ENCODE measurements at places on chromosomes 3 and 15.
A peak's percentile ranks its signal among the peaks of the same experiment; 100 is the strongest.

DNA sequence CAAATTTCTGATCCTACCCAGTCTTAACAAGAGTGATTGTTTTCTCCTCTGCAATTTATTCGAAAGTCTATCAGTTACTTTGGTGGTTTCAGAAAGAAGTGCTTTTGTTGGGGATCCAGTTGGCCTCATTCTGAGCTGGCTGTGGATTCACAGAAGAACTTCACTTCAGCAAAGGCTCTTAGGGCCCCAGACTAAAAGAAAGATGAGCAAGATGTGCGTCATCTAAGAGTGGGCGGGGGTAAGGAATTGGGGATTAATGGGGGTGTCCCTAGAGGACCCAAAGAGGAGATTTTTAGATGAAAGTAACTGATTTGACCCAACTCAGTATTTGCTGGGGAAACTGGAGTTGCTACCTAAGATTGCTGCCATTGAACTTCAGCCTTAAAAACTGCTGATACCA, 63.9 kb upstream of the TSEN2 start:
- ATAC-seq, result peak; percentile 76

- ATAC-seq, result no peak
These were observed 27.6 kb downstream of the RUBCN start for GRCh38 chr3:197709135-197709534.

DNA sequence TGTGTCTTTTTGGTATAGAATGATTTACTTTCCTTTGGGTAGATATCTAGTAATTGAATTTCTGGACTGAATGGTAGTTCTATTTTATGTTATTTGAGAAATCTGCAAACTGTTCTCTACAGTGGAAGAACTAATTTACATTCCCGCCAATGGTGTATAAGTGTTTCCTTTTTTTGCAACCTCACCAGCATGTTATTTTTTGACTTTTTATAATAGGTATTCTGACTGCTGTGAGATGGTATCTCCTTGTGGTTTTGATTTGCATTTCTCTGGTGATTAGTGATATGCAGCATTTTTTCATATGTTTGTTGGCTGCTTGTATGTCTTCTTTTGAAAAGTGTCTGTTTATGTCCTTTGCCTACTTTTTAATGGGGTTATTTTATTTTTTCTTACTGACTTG, 607.2 kb downstream of the OTOL1 start:
- no peak for ATAC-seq

DNA sequence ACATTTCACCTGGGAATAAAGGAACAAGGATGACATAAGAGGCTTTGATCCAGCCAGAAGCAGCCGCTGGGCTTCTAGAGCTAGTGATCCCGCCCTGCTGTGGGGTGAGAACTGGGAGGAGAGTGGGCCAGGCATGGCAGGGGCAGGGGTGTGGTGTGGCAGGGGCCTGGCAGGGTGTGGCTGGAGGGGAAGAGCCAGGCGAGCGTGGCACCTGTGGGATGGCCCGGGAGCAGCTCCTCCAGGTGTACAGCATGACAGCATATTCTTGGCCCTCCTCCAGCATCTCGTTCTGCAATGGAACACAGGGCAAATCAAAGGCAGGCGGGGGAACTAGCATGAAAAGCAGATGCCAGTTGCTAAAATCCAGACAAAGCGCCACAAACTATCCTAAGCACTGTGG, 35.5 kb downstream of the CYFIP1 start:
- ATAC-seq, result no peak

- ATAC-seq, result no peak
These were observed 165.6 kb upstream of the LINGO1 start for GRCh38 chr15:77798151-77798835.

- no peak for ATAC-seq
These were observed 2.0 kb downstream of the PPM1M start for GRCh38 chr3:52247409-52248164.

GRCh38 chr3:146585156-146585555, 20.0 kb downstream of the PLSCR5 start:
- no peak for ATAC-seq

DNA sequence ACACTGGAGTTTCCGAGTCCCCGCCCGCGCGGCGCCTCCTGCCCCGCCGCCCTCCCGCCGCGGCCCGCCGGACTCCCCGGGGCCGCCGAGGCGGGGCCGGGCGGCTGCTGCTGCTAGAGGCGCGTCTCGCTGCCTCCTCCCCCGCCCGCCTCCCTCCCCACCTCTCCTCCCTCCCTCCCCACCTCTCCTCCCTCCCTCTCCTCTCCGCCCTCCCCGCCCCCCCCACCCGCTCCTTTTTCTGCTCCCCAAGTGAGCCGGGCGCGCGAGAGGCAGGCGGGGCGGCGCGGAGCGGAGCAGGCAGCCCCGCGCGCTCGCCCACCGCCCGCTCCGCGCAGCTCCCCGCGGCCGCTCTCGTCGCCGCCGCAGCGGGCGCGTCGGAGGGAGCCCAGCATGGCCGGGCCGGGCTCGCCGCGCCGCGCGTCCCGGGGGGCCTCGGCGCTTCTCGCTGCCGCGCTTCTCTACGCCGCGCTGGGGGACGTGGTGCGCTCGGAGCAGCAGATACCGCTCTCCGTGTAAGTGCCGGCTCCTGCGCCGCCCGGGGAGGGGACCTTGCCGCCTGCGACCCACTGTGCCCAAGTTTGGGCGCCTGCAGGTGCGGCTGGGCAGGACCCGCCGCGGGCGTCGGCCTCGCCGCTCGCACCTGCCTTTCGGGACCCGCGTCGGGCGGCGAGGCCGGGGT, at the start of gene CACNA2D3:
CACNA2D3 (plus strand) TSS at position 229 of the 679 bp plus-strand sequence.
- no peak for ATAC-seq

- no peak for ATAC-seq
These were observed 208.1 kb downstream of the SLCO3A1 start for GRCh38 chr15:92061511-92062195.

DNA sequence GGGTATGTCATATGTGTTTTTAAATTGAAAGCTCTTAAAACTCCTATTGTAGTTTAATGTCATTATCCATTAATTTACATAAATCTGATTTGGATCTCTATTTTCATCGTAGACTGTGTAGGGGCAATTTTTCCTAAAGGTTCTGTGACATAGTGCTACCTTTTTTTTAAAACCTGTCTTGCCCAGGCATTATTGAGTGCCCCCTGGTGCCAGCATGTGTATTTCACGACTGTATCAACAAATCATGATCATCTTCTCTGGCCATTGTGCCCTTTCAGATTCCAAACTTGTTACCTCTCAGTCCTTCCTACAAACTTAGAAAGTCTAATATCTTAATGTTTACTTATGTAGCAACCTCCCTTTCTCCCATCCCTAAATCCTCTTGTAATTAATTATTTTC, 97.2 kb upstream of the FLNB start:
- no peak for ATAC-seq

- no peak for ATAC-seq
These were observed 22.7 kb downstream of the SACM1L start for GRCh38 chr3:45711931-45712330.

GRCh38 chr15:90064911-90065681, 37.2 kb downstream of the IDH2 start:
- ATAC-seq, result no peak

GRCh38 chr3:137348936-137349335, 391.2 kb downstream of the IL20RB start:
- ATAC-seq, result no peak

- no peak for ATAC-seq
These were observed 30.8 kb downstream of the DNAH1 start for GRCh38 chr3:52346623-52347530.

- ATAC-seq, result peak; percentile 18
These were observed 459 bp upstream of the ADCY5 start for GRCh38 chr3:123449102-123449996.

DNA sequence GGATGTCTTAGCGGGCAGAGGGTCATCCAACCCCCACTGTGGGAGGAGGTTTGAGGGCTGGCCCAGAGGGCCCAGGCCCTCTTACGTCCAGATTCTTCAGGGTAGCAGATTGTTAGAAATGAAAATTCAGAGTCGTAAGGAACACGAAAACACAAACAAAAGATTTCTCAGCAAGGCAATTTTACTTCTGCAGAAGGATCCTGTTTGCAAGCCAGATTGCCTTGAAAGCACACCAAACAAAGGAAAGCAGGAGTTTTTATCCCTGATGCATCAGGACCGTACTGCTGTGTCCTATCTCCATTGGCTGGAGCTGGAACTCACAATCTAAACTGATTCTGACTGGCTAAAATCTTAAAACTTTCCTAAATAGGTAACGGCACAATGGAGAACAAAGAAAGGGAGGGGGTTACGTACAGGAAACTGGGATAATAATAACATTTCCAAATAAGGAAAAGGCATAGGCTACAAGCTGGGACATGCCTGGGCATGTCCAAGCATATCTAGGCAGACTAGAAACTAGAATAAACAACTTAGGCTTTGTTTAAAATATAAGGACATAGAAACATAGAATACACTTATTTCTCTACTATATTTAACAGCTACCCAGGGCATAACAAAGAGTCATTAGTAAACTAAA, 97.3 kb upstream of the C2CD4B start:
- no peak for ATAC-seq

DNA sequence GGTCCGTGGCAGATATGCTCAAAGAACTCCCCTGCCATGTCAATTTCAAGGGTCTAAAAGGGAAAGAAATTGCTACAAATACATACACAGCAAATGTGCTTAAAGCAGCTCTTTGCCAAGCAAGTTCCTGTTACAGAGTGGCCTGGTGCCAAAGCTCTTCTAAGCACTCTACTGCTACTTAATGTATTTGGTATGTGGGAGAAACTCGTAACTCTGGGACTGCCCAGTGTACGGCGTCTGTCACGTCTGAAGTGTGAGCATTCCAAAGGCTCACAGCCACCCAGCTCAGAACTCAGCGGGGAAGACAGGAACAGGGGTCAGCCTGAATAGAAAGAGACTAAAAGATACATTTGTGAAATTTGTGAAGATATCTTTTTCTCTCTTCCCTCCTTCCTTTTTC, 54.6 kb downstream of the RBMS3 start:
- ATAC-seq, result no peak

- no peak for ATAC-seq
These were observed 6.9 kb downstream of the ST8SIA2 start for GRCh38 chr15:92400573-92400972.

DNA sequence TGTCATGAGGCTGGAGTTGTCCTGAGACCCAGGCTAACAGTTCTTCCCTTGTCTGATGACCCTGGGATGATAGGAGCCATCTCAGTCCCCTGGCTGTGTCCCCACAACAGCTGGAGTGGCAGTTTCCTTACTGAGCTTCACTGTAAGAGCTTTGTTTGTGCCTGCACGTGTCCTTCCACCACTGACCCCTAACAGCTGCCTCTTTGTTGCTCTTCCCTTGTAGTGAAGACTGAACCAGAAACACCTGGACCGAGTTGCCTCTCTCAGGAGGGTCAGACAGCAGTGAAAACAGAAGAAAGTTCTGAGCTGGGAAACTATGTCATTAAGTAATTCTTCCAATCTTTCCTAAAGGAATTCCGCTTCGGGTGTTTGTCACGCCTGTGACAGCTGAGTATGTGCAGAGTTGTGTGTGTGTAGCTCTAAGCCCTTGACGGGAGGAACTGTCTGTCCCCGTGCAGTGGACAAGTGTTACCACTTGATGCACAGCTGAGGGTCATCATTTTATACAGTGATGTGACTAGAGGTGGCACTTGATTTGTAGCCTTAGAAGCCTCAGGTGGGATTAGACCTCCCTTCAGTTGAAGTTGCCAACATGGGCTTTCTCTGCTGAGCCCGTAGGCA, 25.0 kb downstream of the MAP6D1 start:
- no peak for ATAC-seq

DNA sequence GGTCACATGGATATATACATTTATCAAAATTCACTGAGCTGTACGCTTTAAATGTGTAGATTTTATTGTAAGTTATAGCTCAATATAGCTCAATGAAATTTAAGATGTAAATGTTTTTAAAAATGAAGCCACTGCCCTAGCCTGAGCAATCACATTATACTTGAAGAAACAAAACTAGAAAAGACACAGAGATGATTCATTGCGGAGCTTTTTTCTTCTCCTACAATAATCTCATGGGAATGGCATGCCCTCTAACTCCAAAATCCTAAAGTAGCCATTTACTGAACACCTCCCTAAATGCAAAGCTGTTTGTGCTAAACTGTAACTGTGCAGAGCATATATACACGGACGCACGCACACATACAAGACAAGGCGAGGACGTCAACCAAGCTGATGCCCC, 84.2 kb downstream of the MYO9A start:
- no peak for ATAC-seq

DNA sequence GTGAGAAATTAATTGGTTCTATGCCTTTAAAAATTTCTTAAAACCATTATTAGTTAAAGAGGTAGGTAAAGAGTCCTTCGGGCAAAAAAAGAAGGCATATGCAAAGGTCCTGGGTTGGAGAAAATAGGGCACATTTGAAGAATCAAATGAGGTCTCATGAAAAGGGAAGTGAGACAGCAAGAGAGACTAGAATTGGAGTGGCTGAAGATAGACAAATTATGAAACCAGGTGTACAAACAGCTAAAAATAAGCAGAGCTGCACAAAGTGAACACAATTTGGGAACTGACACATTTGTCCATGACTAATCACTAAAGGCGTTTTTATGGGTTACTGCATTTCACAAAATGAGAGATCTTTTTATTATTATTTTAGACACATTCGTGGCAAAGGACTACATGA, 581.2 kb downstream of the PYDC2 start:
- ATAC-seq, result no peak

DNA sequence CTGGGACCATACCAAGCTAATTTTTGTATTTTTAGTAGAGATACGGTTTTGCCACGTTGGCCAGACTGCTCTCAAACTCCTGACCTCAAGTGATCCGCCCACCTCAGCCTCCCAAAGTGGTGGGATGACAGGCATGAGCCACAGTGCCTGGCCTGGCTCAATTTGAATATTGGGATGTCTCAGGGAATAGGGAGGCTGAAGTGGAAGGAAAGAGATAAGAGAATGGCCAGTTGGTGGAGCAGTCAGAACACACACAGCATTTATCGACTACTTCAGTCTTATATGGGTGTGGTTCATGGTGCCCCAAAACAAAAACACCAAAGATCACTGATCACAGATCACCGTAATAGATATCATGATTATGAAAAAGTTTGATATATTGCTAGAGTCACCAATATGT, 144.4 kb downstream of the GMNC start:
- no peak for ATAC-seq

DNA sequence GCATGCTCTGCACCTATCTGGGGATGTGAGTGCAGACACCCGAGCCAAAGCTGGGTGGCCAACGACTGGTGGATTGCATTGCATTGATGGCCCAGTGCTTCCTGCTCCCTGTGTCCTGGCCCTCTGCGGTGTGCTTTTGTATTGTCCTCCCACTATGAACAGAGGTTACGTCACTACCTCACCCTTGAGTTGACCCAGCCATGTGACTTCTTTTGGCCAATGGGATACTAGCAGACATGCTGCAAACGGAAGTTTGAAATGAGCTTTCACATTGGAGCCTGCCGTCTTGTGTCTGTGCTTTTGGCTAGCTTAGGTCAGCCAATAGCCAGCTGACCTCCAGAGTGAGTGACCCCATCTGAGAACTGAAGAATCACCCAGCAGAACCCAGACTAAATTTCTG, 15.3 kb upstream of the TBC1D21 start:
- ATAC-seq, result no peak

- ATAC-seq, result no peak
These were observed 71.7 kb upstream of the TMEM115 start for GRCh38 chr3:50430950-50431435.

DNA sequence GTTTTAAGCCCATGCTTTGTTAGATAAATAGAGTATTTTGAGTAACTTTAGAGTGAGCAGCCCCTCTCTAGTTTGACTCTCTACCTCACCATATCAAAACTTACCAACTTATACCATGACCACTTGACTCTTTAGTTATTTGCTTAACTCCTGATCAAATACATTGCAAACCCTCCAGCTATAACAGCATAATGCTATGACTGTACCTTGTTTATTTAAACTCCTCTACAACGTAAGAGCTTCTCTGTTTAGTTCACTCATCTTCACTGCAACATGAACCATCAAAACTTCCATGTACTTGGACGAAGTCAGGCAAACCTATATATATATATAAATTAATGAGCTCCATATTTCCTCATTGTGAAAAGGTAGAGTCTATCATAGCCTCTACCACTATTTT, 218.2 kb downstream of the DPH6 start:
- no peak for ATAC-seq

All from activated T-helper 17 cell treated with anti-CD3 and anti-CD28 coated beads, Interleukin-2, amount 50 U/mL, for 72 hours (primary cell).